CD4-positive, alpha-beta T cell (primary cell): ENCODE measurements at places on chromosomes 7 and 10.

DNA sequence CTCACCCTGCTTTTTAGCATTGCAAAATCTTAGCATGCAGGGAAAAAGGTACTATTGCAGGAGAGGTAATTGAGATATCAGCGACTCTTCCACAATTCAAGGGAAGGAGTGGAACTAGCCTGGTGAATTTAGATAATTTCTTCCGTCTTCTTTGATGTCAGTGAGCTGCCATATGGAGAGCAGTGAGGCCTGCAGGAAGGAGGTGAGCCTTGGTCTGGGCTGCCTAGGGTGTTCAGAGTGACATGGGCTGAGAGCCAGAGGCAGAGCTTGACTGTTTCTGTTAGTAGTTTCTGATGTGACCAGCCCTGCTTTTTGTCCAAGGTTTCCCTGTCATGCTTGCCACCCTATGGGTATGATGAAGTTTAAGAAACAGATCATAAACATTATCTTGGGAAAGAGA lies 28.6 kb downstream of the KAT6B start:
- DNase-seq: no peak

DNA sequence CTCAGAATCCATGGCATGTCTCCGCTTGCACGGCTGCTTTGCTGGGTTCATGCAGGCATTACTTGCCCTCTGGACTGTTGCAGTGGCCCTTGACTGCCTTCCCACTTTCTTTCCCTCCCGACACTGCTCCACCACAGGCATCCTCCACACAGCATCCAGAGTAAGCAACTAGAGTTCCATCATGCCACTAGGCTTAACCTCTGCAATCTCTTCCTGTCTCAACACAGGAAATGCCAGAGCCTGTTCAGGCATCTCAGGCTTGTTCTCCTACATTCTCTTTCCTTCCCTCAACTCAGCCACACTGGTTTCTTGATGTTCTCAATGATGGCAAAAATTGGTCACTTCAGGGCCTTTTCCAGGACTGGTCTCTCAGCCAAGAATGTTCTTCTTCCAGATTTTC lies 284.5 kb upstream of the KLF6 start:
- DNase-seq: no peak

DNA sequence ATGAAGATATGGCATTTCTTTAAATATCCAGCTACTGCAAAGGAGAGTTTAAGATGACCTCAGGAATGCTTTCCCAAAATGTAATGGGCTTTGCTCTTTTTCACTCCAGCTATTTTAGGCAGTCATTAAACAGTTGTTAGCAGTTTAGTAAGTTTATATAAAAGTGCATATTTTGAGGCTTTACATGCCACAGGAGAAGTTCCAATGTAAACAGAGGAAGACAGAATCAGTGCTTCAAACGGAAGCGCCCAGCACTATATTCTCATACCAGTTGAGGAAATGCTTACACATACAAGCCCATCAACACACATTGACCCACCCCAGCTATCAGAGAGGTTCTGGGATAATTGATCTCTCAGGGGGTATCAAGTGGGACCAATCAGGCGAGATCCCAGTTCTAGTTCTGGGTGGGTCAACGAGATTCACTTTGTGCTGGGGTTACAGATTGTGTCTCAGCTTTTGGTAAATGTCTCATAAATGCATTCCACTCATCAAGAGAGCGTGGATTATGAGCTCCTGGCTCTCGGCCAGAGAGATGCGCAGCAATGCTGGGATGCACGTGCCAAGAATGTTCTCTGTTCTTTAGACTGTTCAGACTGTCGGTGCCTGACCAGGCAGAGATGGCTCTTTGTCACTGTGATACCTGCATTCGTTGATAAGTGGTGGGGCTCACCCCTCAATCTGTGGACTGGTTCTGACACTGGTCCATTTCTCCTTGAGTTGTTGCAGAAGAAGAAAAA lies 55.0 kb downstream of the CACNB2 start:
- DNase-seq: no peak

- no peak for DNase-seq
Observed at GRCh38 chr10:126908225-126908624, 3.0 kb downstream of the DOCK1 start.

DNA sequence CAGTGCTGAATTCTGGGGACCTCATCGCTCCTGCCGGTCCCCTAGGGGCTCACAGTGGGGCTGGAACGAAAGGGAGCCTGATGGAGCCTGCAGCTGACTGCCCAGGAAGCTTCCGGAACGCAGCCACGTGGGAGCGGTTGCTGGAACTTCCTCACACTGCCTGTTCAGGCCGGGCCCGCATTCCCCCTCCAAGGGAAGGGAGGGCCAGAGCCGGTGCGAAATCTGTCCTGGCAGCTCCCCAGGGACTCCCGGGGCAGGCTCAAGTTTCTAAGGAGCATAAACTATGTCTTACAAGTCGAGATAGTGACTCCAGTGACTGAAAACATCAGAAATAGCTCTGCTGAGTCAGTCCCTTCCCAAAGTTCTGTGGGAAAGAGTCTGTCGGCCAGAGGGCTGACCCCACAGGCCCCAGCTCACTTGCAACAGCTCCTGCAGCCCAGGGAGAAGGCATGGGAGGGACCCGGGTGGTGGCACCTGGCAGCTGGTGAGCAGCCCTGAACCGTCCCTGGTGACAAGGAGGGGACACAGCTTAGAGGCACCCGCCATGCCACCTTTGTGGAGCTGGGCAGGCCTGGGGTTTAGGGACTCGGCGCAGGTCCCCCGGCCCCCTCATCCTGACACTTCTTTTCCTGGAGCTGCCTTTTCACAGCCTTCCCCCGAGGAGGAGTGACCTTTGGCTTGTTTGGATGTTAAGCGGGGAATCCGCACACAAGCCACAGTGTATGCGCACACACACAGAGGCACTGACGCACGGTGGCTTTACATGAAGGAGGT lies 47.6 kb downstream of the PDGFA start:
- no peak for DNase-seq

GRCh38 chr7:122100021-122100420 lies 44.0 kb downstream of the AASS start:
- no peak for DNase-seq

GRCh38 chr10:52818019-52818418 lies 45.4 kb upstream of the MBL2 start:
- DNase-seq: peak; percentile 1

GRCh38 chr10:73376679-73377078 lies 18.0 kb upstream of the CFAP70 start:
- DNase-seq: no peak

DNA sequence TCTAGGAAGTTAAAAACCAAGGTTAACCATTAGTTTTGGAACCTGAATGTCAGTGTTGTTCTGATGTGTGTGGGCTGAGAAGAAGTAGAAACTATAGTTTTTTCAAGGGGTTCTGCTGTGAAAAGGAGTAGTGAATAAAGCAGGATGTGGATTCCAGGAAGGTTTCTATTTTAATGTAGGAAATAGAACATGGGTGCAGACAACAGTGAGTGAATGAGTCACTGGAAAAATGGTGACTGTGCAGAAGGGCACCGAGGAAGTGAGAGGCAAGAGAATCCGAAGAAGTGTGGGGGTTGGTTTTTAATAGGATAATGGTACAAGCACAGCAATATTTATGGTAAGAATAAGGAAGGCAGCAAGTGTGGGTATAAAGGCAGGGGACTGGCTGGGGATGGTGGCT lies 120.4 kb downstream of the ARHGAP21 start:
- no peak for DNase-seq

GRCh38 chr10:29409241-29410054 lies 120.6 kb downstream of the LYZL1 start:
- peak; percentile 55 for DNase-seq

DNA sequence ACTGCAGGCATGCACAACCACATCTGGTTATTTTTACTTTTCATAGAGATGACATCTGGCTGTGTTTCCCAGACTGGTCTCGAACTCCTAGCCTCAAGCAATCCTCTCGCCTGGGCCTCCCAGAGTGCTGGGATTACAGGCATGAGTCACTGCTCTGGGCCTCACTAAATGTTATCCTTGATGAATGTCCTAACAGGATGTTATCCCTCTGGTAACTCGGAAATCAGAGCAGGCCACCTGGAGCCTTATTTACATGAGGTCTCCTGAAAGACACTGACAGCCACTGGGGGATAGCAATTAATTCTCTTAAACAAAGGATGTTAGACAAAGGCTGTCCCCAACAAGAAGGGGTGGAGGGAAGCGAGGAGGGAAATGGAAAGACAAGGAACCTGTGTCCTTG lies 4.5 kb upstream of the ZNF438 start:
- DNase-seq: no peak

DNA sequence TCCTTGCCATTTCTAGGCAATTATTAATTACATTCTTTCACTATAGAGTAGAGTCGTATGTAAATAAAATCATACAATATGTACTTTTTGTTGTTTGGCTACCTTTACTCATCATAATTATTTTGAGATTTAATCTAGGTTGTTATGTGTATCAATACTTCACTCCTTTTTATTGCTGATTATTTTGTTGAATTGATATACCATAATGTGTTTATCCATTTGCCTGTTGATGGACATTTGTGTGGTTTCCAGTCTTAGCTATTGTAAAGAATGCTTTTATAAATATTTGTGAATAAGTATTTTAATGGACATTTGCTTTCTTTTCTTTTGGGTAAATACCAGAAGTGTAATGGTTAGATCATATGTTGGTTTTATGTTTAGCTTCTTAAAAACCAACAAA lies 174.0 kb downstream of the RAMP3 start:
- DNase-seq: no peak

GRCh38 chr10:127934383-127934782 lies 27.5 kb downstream of the PTPRE start:
- no peak for DNase-seq

- DNase-seq: no peak
Observed at GRCh38 chr7:20804345-20804744, 17.7 kb upstream of the SP8 start.

DNA sequence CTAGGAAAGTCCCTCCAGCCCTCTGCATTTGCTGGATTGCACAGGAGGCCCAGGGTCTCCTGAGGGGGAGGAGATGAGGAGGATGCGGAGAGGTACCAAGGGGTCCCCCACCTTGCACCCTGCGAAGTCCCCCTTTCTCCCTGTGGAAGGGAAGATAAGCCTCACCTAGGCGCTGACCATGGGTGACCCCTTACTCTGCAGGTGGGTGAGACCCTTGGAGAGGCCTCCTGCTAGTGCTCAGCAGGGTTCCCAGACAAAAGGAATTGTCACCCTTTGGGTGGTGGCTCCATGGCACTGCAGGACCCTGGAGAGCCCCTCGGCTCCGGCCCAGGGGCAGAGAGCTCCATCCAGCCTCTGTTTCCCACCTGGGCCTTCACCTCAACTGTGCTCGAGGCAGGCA lies 107.0 kb upstream of the RET start:
- DNase-seq: no peak

DNA sequence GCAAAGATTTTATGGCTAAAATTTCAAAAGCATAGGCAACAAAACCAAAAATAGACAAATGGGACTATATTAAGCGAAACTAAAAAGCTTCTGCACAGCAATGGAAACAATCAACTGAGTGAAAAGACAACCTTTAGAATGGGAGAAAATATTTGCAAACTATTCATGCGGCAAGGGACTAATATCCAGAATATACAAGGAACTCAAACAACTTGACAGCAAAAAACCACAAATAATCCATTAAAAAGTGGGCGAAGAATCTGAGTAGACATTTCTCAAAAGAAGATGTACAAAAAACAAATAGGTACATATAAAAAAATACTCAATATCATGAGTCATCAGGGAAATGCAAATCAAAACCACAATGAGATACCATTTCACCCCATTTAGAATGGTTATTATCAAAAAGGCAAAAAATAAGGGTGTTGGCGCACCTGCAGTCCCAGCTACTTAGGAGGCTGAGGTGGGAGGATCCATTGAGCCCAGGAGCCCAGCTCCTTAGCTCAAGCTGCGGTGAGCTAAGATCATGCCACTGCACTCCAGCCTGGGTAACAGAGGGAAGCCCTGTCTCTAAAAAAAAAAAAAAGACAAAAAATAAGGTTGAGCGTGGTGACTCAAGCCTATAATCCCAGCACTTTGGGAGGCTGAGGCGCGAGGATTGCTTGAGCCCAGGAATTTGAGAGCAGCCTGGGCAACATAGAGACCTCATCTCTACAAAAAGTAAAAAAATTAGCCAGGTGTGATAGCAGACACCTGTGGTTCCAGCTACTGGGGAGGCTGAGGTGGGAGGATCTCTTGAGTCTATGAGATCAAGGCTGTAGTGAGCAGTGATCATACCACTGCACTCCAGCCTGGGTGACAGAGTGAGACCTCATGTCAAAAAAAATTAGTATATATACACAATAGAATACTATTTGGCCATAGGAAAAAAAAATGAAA lies 4.2 kb upstream of the CCM2 start:
- DNase-seq: no peak

- DNase-seq: no peak
Observed at GRCh38 chr7:114242992-114243507, 171.6 kb upstream of the FOXP2 start.

DNA sequence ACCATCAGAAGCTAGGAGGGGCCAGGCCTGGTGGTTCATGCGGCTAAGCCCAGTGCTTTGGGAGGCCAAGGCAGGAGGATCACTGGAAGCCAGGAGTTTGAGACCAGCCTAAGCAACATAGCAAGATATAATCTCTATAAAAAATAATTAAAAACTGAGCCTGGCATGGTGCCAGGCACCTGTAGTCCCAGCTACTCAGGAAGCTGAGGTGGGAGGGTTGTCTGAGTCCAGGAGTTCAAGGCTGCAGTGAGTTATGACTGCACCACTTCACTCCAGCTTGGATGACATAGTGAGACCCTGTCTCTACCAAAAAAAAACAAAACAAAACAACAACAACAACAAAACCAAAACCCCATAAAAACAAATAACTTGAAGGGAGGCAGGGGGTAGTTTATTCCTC lies 172.9 kb upstream of the FAM171A1 start:
- no peak for DNase-seq

DNA sequence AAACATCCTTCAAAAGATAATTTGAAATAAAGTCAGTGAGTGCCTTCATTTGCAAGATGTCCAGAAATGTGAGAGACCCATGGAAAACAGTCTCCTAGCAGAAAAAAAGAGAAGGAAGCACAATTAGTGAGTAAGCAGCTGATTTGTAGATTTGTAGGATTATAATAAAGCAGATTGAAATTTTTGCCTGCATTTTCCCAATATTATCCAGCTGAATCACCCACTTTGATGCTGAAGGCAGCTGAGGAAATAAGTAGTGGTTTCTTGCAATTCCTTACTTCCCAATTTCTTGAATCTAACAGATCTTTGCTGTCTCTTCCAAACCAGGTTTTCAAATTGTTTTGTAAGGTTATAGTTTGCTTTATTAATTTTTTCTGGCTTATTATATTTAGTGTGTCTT lies 181.4 kb downstream of the GNAT3 start:
- DNase-seq: no peak

GRCh38 chr7:99719996-99720769 lies 14.8 kb downstream of the CYP3A7 start:
- DNase-seq: no peak
